ENCODE measurements at places on chromosomes 3 and 15.

- DNase-seq = no peak
Measured at GRCh38 chr15:49686599-49686998, 65.8 kb downstream of the DTWD1 start.

- DNase-seq = peak; percentile 28
Measured at GRCh38 chr15:51401872-51402517, 60.5 kb downstream of the GLDN start.

- DNase-seq = no peak
Measured at GRCh38 chr3:45244356-45244755, 18.3 kb upstream of the TMEM158 start.

- DNase-seq = no peak
Measured at GRCh38 chr3:146446026-146446425, 23.3 kb downstream of the PLSCR2 start.

DNA sequence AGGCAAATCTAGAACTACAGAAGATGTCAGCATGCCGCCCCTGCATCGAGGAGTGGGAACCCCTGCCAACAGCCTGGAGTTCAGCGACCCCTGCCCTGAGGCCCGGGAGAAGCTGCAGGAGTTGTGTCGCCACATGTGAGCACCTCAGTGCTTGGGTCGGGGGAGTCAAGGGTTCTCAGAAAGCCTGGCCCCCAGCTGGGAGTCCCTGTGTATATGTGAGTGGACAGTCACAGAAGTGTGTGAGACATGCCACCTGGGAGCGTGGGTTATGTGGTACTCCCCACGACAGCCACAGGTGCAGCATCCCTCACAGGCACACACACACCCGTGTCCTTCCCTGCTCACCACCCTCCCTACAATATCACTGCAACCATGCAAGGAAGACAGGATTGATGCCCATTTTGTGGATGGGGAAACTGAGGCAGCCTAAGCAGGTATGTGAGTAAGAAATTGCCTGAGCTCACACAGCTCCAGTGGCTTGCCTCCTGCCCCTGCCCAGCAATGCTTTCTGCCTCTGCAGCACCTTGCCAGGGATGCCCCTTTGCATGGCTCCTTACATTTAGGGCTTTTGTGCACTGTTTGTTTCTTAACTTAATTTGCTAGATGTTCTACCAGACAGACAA lies 28.3 kb downstream of the C3orf20 start:
- DNase-seq = no peak
